ENCODE measurements at places on chromosomes 7 and 10.

GRCh38 chr10:60943316-60944057, 498 bp downstream of the RHOBTB1 start:
- DNase-seq: peak; percentile 3

GRCh38 chr7:104956753-104957450, 57.1 kb upstream of the KMT2E start:
- DNase-seq: peak; percentile 22

DNA sequence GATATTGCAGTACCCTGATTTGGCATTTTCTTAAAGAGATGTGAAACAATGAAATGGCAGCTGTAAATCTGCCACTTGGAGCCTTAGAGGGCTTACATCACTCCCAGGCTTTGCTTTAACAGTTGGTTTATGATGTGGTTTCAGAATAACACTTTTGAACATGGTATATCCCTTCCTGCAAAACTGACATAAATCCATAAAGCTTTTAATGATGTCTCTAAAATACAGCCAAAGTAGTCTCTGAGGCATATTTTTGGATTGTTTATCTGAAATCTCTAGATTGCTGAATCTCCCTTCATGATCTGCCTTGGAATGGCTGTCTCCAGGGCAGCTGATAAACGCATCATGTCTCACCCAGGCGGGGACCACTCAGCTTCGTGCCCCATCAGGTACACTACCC, 377.8 kb upstream of the C7orf33 start:
- DNase-seq: no peak

DNA sequence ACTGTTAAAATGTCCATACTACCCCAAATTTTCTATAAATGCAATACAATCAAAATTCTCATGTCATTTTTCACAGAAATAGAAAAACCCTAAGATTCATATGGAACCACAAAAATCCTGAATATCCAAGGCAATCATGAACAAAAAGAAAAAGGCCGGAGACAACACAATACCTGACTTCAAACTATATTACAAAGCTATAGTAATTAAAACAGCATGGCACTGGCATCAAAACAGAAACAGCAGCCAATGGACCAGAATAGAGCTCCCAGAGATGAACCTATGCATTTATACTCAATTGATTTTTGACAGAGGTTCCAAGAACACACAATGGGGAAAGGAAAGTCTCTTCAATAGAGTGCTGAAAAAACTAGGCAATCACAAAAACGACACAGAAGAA, 128.8 kb downstream of the SDHAF3 start:
- no peak for DNase-seq

DNA sequence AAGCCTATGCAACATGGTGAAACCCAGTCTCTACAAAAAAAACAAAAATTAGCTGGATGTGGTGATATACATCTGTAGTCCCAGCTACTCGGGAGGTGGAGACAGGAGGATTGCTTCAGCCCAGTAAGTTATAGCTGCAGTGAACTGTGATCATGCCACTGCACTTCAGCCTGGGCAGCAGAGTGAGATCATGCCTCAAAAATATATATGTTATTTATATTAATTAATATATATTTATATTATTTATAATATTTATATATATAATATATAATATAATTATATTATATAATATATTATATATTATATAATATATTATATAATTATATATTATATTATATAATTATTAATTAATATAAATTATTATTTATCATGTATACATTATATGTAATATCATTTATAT, 1158.4 kb upstream of the AUTS2 start:
- DNase-seq: no peak

GRCh38 chr7:132347123-132347522, 229.1 kb downstream of the PLXNA4 start:
- no peak for DNase-seq

DNA sequence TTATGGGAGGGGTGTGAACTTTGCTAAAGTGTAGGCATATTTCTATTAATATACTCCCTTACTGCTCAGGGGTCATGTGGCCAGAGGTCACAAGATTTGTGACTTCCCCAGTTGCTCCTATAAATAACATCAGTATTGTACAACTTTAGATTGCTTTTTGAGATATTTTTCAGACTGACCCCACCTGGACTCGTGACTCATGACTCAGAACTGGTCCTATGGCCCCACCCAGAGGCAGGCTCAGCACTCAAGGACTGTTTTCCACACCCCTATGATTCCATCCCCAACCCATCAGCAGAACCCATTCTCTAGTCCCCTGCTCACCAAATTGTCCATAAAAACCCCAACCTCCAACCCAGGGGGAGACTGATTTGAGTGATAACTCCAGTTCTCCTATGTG, 2.7 kb upstream of the CUL2 start:
- DNase-seq: no peak

DNA sequence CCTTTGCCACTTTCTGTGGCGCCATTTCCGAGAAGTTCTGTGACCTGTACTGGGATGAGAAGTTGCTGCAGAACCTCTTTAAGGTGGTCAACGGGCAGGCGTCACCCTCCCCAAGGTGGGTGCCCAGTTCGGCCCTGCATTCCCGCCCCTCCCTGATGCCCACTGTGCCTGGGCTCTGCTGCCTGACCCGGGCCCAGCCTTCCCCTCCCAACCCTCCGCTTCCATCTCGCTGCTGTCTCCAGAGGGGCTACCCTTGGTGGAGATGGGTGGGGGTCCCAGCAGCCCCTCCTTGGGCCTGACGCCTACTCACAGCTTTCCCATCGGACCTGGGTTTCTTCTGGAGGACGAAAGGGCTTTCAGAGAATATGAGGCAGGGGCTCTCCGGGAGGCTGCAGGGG, 30.5 kb upstream of the UTF1 start:
- no peak for DNase-seq

DNA sequence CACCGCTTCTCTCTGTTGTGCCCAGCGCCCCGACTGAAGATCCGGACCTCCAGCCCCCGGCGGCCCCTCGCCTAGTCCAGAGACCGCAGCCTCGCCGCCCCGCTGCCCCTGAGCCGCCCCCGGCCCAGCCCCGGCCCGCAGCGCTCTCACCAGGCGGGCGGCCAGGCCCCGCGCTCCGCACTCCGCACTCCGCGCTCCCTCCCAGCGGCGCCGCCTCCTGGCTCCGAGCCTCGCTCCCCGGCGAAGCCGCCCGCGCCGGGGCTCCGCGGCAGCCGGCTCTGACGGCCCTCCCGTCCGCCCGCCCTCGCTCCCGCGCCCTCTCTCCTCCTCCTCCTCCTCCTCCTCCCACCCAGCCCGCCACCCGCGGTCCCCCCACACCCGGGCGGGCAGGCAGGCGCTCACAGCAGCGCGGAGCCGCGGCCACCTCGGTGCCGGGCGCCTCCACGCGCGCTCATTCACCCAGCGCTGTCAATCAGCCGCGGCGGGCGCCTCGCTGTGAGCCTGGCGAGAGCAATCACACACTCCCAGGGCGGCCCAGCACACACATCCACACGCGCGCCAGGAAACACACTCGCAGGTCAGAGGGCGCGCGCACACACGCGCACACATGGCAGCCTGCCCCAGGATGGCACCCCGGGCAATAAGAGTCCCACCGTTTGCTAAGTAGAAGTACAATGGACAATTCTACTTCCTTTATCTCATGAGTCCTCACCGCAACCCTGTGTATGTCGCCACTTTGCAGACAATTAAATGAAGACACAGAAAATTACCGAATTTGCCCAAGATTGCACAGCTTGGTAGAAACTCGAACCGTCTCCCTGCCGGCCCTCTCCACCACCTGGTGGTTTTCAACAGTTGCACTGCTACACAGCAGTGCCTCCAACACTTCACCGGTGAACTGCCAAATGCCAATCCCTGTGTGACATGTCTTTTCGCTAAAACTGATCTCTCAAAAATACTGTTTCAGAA, at the start of gene PRRT4:
TSS of gene PRRT4 (minus strand) at position 280 of the 969 bp plus-strand sequence.
- DNase-seq: no peak

DNA sequence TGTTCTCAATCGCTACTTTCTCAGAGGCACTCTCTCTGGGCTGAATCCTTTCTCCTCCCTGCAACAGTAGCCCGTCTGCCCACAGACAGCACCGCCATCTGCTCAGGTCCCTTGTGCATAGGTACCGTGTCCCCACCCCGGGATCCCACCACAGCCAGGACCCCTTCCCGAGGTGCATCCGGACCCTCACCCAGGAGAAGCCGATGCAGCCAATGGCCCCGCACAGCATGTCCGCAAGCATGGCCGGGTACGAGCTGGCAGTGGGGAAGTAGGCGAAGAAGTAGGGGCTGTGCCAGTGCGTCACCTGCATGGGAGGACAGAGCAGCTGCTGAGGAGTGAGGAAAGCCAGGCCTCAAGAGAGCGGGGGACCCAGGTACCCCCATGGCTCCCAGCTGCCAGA, 25.5 kb downstream of the DDC start:
- DNase-seq: no peak

DNA sequence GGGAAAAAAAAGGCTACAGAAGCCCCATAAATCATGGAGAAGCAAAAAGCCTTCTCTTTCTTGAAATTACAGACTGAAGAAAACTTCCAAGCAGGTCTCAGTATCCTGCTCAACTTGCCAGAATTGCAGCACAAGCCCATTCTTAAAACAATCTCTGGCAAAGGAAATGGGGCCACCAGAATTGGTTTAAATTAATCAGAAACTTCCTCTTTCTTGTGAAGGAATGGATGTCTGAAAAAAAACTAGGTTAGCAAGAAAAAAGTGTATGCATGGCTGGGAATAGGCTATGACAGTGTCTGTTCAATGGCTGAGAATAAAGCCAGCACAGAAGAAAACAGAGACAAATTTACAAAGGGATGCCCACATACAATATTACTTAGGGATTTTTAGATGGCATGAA, 59.1 kb downstream of the TFEC start:
- DNase-seq: no peak

GRCh38 chr10:297567-297966, 162.3 kb downstream of the ZMYND11 start:
- no peak for DNase-seq

- no peak for DNase-seq
Observed at GRCh38 chr10:105540381-105540780, 899.3 kb downstream of the SORCS3 start.

DNA sequence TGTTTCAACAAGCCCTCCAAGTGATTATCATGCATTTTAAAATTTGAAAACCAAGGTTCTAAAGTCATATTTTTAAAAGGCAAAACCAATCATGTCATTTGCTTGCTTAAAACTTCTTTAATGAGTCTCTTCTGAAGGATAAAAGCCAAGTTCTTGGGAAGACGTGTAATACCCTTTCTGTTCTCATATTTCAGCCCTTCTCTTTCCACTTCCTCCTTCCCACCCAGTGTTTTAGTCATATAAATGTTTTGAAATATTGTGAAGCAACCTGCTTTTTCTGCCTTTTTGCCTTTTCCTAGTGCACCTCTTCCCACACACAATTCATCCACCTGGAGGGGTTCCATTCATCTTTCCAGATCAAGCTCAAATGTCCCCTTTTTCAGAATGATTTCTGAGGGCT, 211.1 kb upstream of the LRRTM3 start:
- DNase-seq: no peak

- no peak for DNase-seq
Observed at GRCh38 chr7:155986497-155987160, 174.4 kb upstream of the SHH start.

GRCh38 chr7:128830231-128831177, at the start of gene FLNC:
Gene FLNC (plus strand): TSS chr7:128830406. CDS start chr7:128830638, 232 bp downstream.
- DNase-seq: no peak

GRCh38 chr7:2217716-2218443, 14.9 kb downstream of the MAD1L1 start:
- no peak for DNase-seq

DNA sequence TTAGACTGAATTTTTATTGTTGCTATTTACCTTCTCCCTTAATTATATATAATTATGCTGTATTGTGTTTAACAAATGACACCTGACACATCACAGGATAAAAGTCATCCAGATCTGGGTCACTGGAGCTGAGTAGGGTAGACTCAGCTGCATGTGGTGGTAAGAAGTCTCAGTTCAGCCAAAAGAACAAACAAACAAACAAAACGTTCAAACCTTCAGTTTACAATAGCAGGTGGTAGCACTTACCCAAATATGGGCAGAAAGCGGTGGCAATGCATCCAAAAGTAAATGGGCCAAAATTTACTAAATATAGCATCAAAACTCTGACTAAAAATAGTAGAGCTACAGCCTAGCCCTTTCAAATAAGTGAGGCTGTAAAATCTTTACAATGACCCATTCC, 42.2 kb downstream of the ZWINT start:
- DNase-seq: no peak

DNA sequence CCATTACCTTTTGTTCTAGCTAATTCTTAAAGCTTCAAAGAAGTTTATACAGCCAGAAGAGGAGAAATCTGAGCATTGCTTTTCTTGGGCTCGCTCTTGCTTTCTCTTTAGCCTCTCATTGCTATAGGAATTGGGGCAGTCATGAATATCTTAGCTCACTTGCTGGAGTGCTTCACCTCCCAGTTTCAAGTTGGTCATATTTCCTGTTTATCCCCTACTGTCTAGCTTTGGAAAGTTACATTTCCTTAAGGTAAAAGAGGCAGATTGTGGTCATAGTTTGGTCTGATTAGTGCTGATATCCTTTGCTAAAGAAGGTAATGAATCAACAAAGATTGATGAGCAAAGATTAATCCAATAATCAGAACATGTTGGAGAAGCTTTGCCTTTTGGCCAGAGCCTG, 77.7 kb upstream of the GLI3 start:
- no peak for DNase-seq

DNA sequence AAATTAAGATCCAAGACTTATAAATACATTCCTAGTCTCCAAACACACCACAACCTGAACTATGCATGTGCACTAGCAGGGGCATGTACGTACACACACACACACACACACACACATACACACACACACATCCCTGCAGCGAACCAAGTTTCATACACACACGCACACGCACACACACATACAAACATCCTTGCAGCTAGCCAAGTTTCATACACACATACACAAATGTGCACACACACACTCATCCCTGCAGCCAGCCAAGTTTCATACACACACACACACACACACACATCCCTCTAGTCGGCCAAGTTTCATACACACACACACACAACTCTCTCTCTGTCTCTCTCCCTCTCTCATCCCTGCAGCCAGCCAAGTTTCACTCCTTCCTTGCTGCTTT, 82.7 kb upstream of the WIPF3 start:
- no peak for DNase-seq

- no peak for DNase-seq
Observed at GRCh38 chr7:68434857-68435256, 1163.4 kb upstream of the AUTS2 start.

Measured in stimulated activated CD4-positive, alpha-beta T cell treated with anti-CD3 and anti-CD28 coated beads, Interleukin-12 subunit alpha, Interleukin-12 subunit beta, amount 100 ng/mL, for 48 hours (primary cell).